SW 1271 (cell line): ENCODE measurements at places on chromosomes 1 and 21.

DNA sequence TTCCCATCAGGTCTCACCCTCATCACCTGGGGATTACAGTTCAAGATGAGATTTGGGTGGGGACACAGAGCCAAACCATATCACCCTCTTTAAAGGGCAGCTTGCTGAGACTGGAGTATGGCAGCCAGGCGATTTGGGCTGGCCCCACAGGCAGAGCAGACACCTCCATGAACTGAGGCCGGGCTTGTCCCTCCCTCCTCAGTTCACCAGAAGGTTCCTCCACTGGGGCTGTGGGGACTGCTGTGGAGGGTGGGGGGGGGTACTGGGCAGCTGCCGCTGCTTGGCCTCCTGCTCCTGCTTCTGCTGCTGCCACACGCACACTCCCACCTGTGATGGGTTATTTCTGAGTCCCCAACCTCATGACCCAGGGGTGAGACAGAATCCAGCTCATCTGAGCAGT lies 53.9 kb upstream of the PDE9A start:
- DNase-seq, result no peak

GRCh38 chr1:64922336-64922735 lies 44.0 kb downstream of the JAK1 start:
- no peak for DNase-seq

DNA sequence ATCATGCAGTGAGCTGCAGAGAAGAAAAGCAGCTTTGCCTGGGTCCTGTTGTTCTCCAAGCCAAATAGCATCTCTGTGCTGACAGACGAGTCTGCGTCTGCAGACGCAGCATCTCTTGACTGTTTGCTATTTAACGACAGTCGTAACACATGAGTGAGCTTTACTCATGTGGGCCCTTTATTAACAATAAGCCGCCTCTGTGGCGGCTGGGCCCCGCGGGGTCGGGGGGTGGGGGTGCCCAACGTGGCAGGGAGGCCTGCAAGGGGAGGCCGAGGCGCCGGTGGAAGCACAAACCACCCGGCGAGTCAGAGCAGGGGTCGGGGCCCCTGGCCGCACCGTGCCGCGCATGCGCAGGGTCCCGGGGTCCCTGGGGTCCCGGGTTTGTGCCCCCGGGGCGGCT lies 435.1 kb downstream of the KIF26B start:
- no peak for DNase-seq

GRCh38 chr1:13700521-13701270 lies 708 bp downstream of the PRDM2 start:
- DNase-seq, result no peak

DNA sequence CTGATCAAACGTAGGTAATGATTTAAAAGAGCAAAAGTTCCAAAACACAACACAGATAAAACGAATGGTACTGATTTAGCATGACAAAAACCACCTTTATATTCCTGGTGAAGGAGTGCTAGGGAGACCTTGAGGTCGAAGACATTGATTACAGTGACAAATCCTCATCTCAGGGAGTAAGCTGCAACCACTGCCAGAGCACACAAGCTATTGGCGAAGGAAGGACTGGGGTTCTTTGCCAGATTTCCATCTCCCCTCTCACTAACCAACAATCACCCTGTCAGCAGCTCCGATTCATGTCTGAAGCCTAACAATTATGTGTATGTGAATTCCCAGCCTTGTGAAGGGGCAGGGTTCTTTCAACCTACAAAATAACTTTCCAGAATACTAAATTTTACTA lies 40.2 kb upstream of the DMRTB1 start:
- no peak for DNase-seq

DNA sequence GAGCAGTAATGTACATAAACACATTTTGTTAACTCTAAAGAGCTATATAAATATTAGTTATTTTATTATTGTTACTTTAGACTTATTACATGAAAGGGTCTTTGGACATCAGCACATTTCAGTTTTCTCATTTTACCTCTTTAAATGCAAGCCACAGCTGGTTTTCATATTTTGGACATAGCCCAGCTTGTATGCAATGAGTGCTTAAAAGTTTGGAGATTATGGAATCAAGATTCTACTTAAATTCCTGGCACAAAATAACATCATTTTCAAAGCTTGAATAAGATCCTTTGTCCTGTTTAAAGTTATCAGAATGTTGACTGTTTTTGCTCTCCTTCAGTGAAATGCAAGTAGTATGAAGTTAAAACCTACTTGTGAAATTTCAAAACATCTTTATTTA lies 15.5 kb upstream of the LEPR start:
- DNase-seq, result no peak

DNA sequence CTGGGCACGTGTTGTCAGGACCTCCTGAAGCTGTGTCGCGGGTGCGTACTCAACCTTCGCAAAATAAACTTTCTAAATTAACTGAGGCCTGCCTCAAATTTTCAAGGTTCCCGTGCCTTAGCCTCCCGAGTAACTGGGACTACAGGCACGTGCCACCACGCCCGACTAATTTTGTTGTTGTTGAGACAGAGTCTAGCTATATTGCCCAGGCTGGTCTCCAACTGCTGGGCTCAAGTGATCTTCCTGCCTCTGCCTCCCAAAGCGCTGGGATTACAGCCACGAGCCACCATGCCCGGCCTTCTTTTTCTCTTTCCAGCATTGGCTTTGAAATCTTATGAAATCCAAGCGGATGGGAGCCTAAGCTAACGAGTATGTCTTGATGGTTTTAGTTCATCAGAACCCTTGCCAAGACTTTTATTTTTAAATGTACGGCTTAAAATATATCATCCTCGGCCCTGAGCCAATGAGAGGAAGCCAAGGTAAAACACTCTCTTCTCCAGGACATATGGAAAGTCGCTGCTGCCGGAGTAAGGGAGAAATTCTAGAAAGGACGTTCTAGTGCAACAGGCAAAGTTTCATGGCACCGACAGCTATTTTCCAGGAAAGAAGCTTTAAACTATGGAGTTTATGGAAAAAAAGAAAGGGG lies 12.7 kb upstream of the ERVH48-1 start:
- DNase-seq, result no peak

DNA sequence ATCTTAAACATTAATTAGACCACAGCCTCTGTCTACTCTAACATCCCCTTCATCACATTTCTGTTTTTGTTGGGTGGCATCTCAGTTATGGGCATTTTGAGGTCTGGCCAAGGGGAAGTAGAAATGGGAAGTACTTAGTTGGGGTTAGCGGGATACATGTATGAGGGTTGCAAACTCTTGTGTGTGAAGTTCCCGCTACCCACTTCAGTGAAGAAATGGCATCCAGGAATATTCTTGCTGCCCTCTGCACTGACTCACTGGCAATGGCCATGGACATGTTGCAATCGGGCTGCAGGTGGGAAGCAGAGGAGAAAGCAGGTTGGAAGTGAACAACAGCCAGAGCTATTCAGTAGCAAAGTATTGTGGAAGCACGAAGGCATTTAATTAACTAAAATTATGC lies 7.4 kb downstream of the CD48 start:
- DNase-seq, result no peak

DNA sequence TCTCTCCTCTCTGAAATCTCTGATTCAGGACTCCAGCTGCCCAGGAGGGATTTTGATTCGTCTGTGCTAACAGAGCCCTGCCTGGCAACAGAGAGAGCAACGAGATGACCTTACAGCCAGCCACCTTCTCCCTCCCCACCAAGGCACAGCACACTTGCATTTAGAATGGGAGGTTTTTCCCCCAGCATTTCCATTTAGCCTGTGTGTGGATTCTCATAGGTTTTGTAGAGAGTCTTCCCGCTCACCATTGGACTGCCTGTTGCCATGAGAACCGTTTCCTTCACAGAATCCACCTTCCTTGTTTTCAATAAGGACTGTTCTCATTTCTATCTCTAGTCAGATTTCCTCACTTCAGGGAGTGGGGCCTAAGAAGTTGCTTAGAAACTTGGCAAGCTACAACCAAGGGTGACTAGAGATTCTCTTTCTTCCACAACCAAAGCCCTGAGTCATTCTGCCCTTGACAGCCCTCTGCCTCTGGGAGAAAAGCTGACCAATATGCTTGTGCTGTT lies 5.8 kb upstream of the IKBKE start:
- DNase-seq, result no peak

GRCh38 chr1:235407419-235407818 lies 40.2 kb downstream of the TBCE start:
- no peak for DNase-seq

GRCh38 chr1:19443326-19443725 lies 42.0 kb downstream of the CAPZB start:
- DNase-seq, result no peak

- no peak for DNase-seq
Observed at GRCh38 chr1:36693161-36693525, 210.4 kb upstream of the CSF3R start.

- no peak for DNase-seq
Observed at GRCh38 chr1:212247179-212247721, 38.0 kb upstream of the PPP2R5A start.

- no peak for DNase-seq
Observed at GRCh38 chr1:87231703-87232367, 96.8 kb upstream of the LMO4 start.

DNA sequence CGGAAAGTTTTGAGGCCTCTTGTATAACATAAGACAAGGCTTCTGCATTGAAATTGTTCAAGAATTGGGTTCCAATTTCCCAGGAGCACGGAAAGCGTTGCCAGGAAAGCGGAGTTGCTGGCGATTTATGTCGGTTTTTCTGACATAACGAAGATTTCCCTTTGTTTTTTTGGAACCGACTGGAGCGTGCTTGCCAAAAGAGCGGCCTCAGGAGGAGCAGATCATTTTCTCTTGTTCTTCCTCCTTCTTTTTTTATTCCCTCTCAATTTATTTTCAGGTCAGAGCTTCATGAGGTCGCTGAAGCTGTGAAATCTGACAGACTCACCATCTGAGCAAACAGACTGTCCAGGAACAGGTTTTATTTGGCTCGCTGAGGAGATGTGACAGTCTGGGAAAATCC lies 275.5 kb downstream of the CAMTA1 start:
- no peak for DNase-seq

- DNase-seq, result no peak
Observed at GRCh38 chr1:228059634-228060457, 22.7 kb upstream of the ARF1 start.

- DNase-seq, result no peak
Observed at GRCh38 chr1:87279966-87280535, 48.6 kb upstream of the LMO4 start.

DNA sequence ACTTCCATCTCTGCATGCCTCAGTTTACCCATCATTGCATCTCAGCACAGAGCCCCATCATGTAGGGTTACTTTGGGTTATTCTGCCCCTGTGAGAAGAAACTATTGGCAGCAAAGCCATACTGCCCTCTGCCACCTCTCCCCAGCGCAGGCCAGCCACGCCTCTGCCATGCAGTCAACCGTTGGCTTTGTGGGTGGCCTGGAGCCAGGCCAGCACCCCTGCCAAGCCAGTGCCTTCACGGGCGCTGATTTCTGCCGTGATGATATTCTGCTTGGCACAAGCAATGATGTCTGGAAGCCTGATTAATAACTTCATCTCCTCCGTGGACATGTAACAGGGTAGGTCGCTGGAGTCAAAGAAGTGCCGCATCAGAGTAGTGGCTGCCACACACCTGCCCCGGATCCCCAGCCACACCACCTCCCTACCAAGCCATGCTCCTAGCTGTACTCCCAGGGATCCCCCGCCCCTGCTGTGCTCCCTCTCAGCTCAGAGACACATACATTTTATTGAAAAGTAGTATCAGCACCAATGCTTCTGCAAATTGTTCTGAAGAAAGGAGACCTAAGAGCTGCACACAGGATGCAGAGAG lies 15.0 kb upstream of the CEP85 start:
- DNase-seq, result no peak

DNA sequence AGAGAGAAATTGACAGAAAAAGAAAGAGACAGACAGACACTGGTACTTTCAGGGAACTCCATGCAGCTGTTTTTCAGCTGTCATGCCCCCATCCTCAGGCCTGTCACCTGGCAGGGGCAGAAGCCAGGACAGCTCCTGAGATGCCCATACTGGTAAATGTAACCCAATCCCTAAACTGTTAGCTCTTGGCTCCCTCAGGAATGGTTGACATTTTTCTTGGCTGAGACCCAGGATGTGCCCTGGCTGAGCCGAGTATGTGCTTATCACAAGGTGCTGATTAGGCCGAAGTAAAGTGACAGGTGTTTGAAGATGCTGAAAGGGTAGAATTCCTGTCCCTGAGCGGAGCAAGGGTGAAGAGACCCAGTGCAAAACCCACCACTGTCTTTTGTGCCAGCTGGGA lies 50.7 kb downstream of the PGM1 start:
- no peak for DNase-seq

DNA sequence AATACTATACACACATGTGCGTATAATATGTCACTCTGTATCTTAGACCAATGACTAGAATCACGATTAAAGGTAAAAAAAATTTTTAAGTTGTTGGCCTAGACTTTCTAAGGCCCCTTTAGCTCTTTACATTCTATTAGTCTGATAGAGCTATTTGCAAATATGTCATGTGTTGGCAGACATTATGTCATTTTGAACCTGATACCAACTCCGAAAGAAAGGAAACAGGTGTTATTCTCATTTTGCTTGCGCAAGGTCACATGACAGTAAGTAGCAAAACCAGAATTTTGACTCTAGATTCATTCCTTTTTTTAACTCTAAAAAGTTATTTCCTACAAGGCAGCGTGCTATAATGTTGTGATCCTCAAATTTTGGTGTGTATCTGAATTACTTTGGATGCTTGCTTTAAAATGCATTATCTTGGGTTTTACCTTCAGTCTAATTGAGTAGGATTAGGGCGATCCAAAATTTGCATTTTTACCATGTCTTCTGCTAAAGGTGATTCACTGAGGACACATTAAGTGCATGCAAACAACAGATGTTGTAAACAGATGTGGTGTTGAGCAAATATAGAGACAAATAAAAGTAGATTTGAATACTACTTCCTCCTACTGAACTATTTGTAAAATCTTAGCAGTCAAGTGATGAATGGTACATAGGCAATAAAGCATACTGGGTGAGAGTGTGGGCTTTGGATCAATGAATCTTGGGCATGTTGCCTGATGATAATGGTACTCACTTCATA lies 63.5 kb upstream of the KIAA1614 start:
- no peak for DNase-seq
